HTR-8/SVneo (cell line): ENCODE measurements at places on chromosomes 16 and 17.

- no peak for DNase-seq
Observed at GRCh38 chr17:34827008-34827407, 134.3 kb downstream of the CCT6B start.

- DNase-seq, result no peak
Observed at GRCh38 chr16:50692999-50693781, at the start of gene NOD2. NOD2 (plus strand) TSS chr16:50693606; CDS start chr16:50699496, 5,890 bp downstream.

- peak; percentile 43 for DNase-seq
Observed at GRCh38 chr17:30824002-30824355, 513 bp downstream of the CRLF3 start.

GRCh38 chr17:49576088-49576916 lies 631 bp downstream of the NXPH3 start:
- peak; percentile 63 for DNase-seq

- DNase-seq, result no peak
Observed at GRCh38 chr16:70391881-70392481, 45.3 kb downstream of the DDX19A start.

GRCh38 chr16:48157794-48158193 lies 2.0 kb upstream of the ABCC12 start:
- no peak for DNase-seq

DNA sequence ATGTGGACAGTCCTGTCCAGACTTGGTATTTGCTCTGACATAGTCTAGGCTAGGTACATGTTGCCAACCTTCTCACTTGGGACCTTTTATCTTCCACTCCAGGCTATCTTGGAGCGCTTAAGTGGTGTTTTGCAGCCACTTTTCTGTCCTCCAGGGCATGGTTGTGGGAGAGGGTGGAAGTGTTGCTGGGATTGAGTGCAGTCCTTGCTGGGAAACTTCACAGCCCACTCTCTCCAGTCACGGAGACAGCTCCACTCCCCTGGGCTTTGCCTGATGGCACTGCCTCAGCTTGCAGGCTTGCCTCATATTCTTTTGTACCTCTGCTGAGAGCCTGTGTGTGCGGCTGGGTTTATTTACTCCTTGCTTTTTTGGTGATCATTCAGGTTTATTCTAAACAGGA lies 17.4 kb downstream of the RPA1 start:
- DNase-seq, result no peak

DNA sequence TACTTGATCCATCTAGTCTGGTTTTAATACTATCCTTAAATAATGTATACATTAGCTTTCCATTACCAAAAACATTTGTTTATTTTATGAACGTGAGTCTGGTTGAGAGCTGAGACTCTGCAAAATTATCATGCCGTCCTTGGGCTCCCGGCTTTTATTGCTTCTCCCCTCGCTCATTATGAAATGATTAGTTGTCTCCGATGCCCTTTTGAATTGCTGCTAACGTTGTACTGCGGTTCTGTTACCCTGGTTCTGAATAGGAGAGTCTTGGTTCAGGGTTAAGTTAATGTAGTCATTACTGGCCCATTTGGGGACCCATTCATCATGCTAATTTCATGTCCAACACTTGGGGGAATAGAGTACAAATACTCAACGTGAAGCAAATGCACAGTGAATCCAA lies 12.8 kb downstream of the XYLT1 start:
- no peak for DNase-seq
